ENCODE measurements at places on chromosomes 5 and 9.

GRCh38 chr5:64519263-64519662 lies 13.4 kb downstream of the RGS7BP start:
- DNase-seq = no peak

GRCh38 chr5:109089191-109089590 lies 320.6 kb downstream of the PJA2 start:
- DNase-seq = no peak

- no peak for DNase-seq
Measured at GRCh38 chr9:95516221-95516733, 494 bp downstream of the PTCH1 start.

DNA sequence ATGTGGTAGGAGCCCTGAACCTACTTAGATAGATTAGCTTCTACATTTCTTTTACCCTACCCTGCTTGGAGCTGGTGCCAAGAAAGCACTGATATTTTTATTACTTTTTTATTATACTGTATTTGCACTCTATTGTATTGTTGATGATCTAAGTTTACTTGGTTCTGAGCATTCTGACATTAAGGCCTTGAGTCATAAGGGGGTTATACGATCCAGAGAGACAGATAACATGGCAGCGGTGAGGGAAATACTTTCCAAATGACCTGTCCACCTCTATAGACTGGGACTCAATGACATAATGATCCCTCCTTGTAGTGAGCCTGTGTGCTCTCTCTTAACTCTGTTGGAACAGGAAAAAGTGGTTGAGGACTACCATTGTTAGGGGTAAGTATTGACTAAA lies 176.3 kb downstream of the MAN2A1 start:
- no peak for DNase-seq

DNA sequence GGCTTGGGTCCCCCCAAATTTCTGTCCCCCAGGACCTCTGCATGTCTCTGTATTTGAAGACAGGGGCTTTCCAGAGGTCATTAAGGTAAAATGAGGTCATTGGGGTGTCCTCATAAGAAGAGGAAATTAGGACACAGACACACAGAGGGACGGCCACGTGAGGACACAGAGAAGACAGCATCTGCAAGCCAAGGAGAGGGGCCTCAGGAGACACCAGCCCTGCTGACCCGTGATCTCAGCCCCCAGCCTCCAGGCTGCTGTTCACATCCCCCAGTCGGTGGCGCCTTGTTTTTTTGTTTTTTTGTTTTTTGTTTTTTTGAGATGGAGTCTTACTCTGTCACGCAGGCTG lies 1.2 kb upstream of the CCDC183 start:
- no peak for DNase-seq

DNA sequence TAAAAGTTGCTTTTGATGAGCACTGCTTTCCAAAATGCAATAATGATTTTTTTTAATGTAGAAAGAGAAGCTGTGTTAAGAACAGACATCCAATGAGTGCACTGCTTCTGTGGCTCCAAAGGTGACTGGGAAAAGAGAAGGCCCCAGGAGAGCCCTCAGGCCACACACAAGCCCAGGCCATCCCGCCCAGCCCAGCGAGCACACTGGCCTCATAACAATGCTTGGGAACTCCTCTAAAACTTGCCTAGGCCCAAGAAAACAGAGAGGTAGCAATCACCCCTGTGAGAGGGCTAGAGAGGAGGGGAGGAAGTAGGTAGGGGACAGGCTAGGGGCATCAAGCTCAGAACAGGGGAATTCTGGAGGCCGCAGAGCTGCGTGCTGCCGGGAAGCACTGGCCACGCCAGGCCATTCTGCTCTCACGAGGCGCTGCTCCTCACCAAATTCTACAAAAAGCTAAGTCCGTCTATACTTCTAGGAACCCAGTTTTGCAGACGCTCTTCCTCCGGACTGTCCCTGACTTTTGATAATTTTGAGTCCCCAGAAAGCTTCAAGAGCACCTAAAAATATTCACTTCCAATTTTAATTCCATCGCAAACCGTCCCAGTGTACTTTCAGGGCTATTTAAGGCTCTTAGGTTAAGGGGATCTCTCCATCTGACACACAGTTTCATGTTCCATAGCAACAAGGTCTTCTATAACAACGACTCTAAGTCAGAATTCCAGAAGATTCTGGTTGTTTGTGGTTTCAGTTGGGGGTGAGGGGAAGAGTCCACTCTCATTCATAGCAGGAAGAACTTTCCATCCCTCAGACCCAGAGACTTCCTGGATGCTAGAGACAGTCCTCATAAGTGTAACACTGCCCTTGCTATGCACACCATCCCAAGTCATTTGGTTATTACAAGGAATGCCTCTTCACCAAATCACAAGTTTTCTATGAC lies 51.0 kb downstream of the HABP4 start:
- no peak for DNase-seq

- no peak for DNase-seq
Measured at GRCh38 chr5:54480296-54480695, 24.8 kb downstream of the HSPB3 start.

DNA sequence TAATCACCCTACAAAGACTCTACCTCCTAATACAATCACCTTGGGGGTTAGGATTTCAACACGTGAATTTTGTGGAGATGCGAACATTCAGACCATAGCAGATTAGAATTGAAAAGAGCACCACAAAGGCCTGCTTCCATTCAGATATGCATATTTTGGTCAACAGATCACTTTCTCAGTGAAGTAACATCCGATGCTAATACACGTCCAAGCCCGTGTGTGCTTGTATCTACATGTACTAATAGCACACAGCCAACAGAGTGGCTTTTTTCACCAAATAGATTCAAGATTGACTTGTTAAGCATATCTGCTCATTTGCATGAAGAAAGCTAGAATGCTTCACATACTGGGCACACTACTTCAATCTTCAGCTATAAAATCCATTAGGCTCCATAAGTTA lies 35.6 kb upstream of the SSBP2 start:
- DNase-seq = peak; percentile 57

DNA sequence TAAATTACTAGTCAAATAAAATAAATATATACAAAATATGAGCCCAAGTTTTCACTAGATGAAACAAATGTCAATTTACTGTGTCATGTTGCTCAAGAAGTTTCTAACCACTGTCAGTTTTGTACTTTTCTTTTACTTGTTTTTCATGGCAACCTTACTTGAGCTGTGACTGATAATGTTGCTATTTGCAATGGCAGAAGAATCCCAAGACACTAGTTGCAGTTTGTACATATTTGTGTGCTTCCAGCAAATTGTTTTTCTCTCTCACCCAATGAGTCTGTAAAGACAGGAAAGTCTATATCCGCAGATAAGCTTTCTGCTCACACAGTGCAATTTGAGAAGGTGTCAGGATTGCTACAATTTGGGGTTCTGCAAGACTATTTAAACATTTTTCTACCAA lies 338.6 kb upstream of the PCSK5 start:
- no peak for DNase-seq

- no peak for DNase-seq
Measured at GRCh38 chr9:75624998-75625397, 265.5 kb upstream of the PCSK5 start.

DNA sequence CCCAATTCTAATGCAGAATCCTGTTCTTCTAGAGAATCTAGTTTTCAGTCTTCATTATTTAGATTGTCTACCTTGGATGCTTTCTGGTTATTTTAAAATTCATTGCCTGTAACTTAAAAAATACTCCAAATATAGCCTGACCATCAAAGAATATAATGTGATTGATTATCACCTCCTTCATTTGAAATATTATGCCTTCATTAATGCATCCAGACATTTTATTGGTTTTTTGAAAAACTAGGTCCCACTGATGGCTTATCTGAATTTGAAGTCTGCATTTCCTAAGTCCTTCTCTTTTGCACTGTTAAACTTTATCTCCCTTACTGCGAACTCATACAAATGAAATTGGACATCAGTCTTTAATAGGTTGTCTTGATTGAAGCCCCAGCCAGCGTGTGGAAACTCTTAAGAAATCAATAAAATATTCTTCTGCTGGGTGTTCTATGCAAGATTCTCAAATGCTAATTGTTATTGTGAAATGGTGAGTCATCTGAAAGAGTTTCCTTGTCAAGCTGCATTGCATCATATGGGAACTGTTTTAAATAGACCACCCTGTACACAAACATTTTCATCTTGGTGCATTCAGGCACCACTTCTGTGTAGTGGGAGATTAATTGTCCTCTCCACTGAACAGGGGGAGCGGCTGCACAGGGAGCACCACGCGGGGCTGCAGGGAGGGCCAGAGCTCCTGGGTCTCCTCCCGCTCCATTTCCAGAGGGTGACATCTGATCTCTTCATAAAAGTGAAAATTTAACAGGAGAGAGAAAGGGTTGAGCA lies 92.3 kb upstream of the FANCC start:
- DNase-seq = no peak

DNA sequence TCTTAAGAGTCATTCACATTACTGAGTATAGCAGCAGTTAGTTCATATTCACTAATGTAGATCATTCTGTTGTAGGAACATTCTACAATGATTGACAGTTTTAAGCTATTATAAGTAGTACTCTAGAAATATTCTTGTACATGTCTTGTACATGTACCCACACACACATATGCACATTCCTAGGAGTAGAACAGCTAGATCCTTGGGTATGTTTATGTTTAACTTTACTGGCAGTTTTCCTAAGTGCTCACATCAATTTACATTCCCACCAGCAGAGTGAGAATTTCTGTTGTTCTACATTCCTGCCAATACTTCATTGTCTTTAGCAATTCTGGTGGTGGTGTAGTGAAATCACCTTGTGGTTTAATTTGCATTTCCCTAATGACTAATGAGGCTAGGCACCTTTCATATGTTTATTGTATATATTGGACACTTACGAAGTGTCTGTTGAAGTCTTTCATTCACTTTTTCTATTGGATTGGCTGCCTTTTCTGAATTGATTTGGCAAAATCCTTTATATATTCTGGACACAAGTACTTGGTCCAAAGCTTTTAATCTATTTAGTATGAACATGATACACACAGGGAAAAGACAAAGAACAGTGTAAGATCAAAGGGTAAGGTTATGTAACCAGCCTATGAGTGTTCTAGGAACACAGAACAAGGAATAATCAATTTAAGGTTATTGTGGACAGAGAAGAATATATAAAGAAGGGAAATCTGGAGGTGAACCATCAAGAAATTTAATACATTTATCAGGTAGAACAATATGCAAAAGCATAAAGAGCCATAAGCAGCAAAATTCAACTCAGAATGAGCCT lies 95.6 kb downstream of the MLLT3 start:
- no peak for DNase-seq

DNA sequence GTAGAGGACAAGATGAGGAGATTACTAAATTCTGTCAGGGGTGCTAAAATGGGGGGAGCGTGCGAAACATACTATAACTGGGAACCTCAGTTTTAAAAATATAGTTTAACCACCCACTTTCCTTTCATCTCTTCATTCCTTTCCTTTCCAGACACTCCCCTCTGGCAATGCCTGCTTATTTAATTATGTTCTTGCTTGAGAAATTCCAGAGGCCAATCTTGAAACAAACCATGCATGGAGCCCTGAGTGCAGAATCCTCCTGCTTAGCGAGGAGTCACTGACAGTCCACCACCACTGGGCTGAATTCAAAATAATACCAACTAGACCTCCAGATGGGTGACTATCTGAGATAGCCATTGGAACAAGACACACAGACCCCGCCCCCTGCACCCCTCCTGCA lies 29.7 kb upstream of the C9orf72 start:
- DNase-seq = no peak

DNA sequence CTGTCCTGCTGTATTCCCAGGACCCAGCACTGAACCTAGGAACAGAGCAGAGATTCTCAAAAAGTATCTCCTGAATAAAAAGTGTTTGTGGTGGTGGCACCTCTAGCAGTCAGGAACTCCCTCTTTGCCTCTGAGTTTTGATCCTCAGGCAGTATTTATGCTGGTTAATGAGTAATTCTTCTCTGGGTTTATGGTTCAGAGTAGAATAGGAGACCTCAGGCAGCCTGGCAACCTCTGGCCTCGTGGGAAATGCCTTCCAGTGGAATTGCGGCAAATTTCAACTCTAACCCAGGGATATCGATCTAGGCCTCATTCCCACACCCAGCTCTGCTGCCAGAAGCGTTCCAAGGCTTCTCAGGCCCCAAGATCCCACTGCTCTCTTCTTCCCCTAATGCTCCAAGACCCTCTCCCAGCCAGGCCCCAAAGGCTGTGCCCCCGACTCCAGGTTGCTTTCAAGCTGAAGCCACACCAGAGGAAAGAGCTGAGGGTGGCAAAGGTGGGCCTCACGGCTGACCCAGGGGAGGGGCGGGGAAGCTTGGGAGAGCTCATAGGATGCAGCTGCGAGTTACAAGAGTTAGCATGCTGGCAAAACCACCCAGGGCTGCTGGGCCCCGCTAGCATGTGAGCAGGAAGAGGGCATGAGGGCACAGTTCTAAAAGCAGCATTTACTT lies 10.9 kb upstream of the HDHD3 start:
- DNase-seq = no peak

DNA sequence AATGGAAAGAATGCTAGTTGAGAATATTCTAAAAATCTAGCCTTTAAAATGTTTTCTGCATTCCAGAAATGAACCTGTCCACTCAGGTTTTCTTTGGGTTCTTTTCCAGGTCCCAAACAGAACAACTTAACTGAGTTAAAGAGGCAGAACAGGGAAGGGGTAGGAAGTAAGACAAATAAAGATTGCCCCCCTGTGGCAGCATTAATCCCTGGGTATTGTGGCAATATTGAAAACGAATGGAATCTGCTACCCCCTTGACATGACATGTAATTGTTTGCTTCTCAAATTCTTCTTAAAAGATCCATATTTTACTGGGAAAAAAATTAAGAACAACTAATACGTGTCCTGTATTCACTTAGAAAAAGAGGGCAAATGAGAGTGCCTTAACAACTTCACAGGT lies 9.3 kb upstream of the RBM22 start:
- no peak for DNase-seq

DNA sequence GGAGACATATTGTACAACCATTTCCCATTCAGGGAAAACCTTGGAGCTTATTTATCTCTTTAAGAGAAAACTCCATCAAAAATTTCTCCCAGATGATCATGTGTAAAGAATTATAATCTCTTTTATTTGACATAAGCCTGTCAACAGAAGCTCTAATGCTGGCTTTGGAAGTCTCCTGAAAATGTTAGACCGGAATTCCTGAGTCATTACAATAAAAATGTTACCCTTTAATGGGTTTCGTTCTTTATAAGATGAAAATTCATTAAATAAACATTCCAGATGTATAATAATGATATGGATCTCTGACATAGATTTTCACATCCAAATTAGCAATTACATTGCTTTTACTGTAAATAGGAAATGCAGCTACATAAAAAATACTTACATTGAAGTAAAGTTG lies 1036.4 kb downstream of the EFNA5 start:
- DNase-seq = no peak

Data from breast epithelium (tissue), 4 donors.